CD8-positive, alpha-beta memory T cell (primary cell): ENCODE measurements at places on chromosomes 4 and X. TPM values are rescaled to one million over a fixed set of nuclear protein-coding genes. Genes with fewer than 3 reads are reported as not detected.

The ZNF711 gene
- total RNA-seq: 0.11 TPM

GRCh38 chr4:127145006-127145540 lies 487.7 kb upstream of the INTU start:
- H3K4me3 ChIP-seq: no peak overlapping the region
- no peaks in the 10 kb centered on the region for H3K27me3 ChIP-seq
- H3K36me3 ChIP-seq: no peaks in the 10 kb centered on the region
- no peak overlapping the region for H3K27ac ChIP-seq
- H3K4me1 ChIP-seq: no peaks in the 10 kb centered on the region
- no peak for DNase-seq

The TRIM75 gene
- not detected for total RNA-seq

The SRPX2 gene
- not detected for total RNA-seq

The DCAF12L2 gene
- total RNA-seq: not detected

GRCh38 chr4:179605196-179605595 lies 2163.0 kb upstream of the AGA start:
- no peak overlapping the region for H3K27ac ChIP-seq
- H3K4me1 ChIP-seq: no peaks in the 10 kb centered on the region
- H3K4me3 ChIP-seq: no peak overlapping the region

GRCh38 chrX:47503151-47503550 lies 20.1 kb upstream of the ZNF41 start:
- H3K4me1 ChIP-seq: no peaks in the 10 kb centered on the region
- H3K27ac ChIP-seq: no peak overlapping the region
- no peaks in the 10 kb centered on the region for H3K36me3 ChIP-seq
- no peak overlapping the region for H3K4me3 ChIP-seq
- H3K27me3 ChIP-seq: no peaks in the 10 kb centered on the region
- DNase-seq: no peak

DNA sequence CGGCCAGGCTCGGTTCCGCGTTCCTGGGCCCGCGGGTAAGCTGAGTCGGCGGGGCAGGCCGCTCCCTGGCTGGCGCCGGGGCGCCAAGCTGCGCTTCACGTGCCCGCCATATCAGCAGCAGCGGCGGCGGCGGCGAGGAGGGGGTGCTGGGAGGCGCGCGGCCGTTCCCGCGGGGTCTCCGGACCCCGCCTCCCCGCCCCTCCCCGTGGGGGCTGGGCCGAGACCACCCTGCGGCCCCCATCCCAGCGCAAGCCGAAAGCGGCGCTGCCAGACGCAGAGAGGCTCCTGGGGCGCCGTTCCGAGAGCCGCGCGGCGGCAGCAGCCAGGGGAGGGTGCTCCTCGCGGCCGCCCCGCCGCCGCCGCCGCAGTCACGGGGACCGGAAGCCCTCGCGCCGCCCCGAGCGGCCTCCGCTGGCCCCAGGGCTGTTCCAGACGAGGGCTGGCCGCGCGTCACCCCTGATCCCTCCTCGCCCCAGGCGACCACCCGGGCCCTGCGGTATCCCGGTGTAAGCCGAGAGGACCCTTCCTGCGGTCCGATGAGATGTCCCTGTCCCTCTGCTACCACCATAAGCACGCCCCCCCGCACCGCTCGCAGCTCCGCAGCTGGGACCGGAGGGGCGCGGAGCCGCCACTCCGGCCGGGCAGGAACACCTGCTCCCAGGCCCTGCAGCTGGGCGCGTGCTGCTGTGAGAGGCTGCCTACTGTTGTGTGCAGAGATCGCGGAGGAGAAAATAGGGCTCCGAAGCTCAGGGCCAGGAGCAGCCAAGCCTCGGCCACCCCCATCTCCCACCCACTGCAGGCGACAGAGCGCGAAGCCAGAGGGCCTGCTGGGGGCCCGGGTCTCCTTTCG lies 7.5 kb upstream of the BCOR start:
- H3K27me3 ChIP-seq: no peaks in the 10 kb centered on the region
- H3K36me3 ChIP-seq: no peaks in the 10 kb centered on the region
- peak overlapping the region; percentile 51 for H3K4me3 ChIP-seq
- DNase-seq: no peak
- peak overlapping the region; percentile 61 for H3K27ac ChIP-seq

The UGT2B17 gene
- not detected for total RNA-seq

DNA sequence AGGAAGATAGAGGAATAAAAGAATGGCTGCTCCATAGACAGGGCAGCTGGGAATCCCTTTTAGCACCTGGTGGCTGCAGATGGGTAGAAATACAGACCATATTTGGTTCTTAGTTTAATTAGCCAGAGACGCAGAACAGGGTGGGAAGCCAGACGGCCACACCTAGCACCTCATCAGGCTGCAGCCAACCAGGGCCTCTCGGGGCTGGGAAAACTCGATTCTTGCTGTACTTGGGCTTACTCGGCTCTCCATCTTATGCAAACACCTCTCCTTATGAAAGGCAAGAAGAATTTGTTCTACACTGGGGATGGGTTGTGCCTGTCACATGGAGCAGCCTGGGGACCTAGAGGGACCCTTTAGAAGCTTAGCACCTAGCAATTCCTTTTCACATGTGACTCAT lies 19.7 kb downstream of the IRAK1 start:
- DNase-seq: no peak
- no peaks in the 10 kb centered on the region for H3K27me3 ChIP-seq
- H3K4me3 ChIP-seq: no peak overlapping the region
- peaks cover 8% of the 10 kb centered on the region for H3K4me1 ChIP-seq

DNA sequence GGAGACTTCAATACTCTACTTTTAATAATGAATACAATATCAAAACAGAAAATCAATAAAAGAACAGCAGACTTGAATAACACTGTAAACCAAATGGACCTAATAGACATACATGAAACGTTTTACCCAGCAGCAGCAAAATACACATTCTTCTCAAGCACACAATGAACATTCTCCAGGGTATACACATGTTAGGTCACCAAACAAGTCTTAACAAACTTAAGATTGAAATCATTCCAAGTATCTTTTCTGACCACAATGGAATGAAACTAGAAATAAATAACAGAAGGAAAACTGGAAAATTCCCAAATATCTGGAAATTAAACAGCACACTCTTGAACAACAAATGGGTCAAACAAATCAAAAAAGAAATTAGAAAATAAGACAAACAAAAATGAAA lies 145.0 kb upstream of the CT83 start:
- H3K4me3 ChIP-seq: no peak overlapping the region
- no peak overlapping the region for H3K27ac ChIP-seq
- no peaks in the 10 kb centered on the region for H3K36me3 ChIP-seq
- DNase-seq: no peak
- no peaks in the 10 kb centered on the region for H3K4me1 ChIP-seq
- H3K27me3 ChIP-seq: no peaks in the 10 kb centered on the region

DNA sequence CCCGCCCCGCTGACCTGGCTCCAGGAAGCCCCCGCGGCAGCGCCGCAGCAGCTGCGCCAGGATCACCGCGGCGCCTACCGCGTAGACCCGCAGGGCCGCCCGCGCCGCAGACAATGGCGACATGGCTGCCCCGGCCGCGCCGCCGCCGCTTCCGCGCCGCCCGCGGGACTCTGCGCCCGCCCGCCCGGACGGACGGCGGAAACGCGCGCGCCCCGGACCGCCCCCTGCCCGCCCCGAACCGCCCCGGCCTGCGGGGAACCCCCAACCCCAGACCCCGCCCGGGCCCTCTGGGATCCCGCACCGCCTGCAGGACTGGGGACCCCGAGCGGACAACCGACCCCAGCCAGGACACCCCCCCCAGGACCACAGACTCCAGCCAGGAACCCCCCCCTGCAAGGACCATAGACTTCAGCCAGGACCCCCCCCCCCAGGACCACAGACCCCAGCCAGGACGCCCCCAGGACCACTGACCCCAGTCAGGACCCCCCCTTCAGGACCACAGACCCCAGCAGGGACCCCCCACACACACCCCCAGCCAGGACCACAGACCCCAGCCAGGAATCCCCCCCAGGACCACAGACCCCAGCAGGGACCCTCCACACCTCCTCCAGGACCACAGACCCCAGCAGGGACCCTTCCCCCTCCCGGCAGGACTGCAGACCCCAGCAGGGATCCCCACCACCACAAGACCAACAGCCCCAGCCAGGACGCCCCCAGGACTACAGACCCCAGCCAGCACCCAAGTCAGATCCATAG lies at the start of the genes DHRSX and ZBED1:
Gene DHRSX, minus strand, starts transcription at position 174 of the 756 bp plus-strand sequence. Its CDS starts 51 bp downstream, at position 123.
Gene ZBED1, minus strand, starts transcription at position 174 of the 756 bp plus-strand sequence. CDS start 10,257 bp downstream, outside the sequence.
- peaks cover 16% of the 10 kb centered on the region for H3K4me1 ChIP-seq
- H3K27ac ChIP-seq: peak within 1 kb of the TSS; percentile 49
- H3K4me3 ChIP-seq: peak within 1 kb of the TSS; percentile 64
- H3K36me3 ChIP-seq: no peaks in the 10 kb centered on the region

DNA sequence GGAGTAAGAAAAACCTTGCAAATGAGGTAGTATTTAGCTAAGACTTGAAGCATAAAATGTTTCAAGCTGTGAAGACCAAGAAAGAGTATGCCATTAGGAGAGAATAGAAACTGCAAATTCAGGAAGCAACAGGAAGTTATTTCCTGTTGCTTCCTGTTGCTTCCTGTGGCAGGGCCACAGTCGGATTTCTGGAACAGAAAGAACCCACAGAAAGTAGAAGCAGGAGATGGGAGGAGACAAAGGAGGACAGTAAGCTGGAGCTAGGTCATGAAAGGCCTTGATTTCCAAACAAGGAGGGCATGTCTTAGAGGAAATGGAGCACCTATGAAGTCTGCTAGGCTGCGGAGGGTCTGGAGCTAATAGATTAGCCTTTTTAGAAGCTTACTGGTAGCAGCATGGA lies 17.2 kb downstream of the ASB11 start:
- no peak overlapping the region for H3K4me3 ChIP-seq
- no peak overlapping the region for H3K27ac ChIP-seq
- no peak for DNase-seq
- no peaks in the 10 kb centered on the region for H3K36me3 ChIP-seq

The SPP1 gene
- total RNA-seq: 7.2 TPM

The CLTRN gene
- total RNA-seq: 0.61 TPM

The GPAT3 gene
- total RNA-seq: 5.4 TPM

- H3K36me3 ChIP-seq: no peaks in the 10 kb centered on the region
- H3K27ac ChIP-seq: no peak overlapping the region
- H3K4me3 ChIP-seq: no peak overlapping the region
- no peaks in the 10 kb centered on the region for H3K4me1 ChIP-seq
Observed at GRCh38 chr4:11495291-11495690, 66.6 kb upstream of the HS3ST1 start.

DNA sequence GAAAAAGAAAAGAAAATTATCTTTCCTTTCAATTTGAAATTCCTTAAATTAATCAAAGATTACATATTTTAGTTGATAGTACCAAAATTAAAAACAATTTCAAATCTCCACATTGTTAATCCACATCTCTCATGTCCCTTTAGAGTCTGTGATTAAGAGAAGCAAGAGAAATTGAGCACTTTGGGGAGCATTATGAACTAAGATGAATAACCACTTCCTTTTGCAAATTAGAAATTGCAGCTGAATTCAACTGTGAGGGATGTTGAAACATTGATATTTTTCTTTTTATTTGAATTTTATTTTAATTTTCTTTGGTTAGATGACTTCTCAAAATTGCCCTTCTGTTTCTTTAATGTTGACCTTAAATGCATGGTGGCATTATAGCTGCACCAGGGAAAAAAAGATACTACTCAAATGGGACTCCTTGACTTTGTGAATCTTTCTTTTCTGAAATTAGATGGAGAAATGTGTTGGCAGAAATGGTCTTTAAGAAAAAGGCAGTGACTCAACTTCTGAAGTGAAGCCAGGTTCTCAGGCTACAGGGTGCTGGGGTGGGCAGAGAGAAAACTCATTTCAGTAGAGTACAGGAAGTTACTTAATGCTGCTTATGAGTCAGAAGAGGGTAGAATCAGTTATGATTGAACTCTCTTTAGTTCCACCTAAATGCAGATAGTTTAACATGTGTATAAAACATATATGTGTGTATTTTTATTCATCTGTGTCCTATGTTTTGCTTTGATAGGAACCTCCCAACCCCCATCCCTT lies 92.0 kb upstream of the TNIP3 start:
- no peaks in the 10 kb centered on the region for H3K27me3 ChIP-seq
- no peak overlapping the region for H3K4me3 ChIP-seq
- DNase-seq: peak; percentile 71
- peaks cover 50% of the 10 kb centered on the region for H3K4me1 ChIP-seq
- H3K27ac ChIP-seq: no peak overlapping the region

DNA sequence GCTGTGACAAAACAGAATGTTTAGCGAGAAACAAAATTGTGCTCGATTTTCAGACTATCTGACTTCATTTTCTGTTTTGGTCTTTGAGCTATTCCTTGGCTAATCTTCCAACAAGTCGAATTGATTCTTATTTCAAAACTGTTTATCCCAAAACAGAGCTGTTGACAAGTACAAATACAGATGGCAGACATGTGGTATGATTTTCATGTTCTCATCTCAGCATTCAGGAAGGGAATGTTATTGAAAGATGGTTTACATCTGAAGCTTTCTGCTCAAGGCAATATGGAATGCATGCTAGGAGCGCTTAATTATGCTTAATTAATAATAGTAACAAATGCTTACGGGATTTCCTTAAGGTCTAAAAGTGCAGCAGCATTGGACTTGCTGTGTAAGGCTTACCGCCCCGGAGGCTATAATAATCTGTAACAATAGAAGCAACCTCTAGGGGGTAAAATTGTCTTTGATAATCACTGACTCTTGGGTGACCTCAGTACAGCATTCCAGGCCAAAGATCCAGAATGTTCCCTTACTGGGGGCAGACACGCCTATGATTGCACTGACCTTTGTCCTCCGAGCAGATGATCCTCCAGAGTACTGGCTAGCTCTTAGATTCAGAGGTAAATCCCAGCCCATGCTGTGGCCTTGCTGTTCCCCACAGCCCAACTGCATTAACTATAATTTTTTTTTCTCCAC lies 16.4 kb downstream of the LSM6 start:
- H3K36me3 ChIP-seq: peaks cover 9% of the 10 kb centered on the region
- no peak overlapping the region for H3K27ac ChIP-seq
- no peak overlapping the region for H3K4me3 ChIP-seq
- H3K4me1 ChIP-seq: no peaks in the 10 kb centered on the region
- no peak for DNase-seq

The PCDH19 gene
- total RNA-seq: not detected

DNA sequence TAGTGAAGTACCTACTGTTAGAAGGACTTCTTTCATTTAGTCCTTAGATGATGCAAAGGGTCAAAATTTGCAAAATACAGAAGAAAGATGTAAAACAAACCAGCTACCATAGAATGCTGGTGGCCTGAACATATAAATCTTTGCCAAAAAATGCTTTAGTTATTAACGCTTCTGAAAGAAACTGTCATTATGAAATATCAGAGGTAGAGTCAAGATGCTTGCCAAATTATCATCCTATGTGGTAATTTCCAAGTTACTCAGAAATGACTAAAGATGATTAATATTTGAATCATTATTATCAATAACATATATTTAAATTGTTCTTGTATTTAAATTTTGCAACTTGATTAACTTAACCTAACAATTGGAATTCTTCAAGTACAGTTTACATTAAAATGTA lies 588.4 kb upstream of the FAM241A start:
- no peaks in the 10 kb centered on the region for H3K36me3 ChIP-seq
- no peaks in the 10 kb centered on the region for H3K4me1 ChIP-seq
- DNase-seq: no peak
- no peak overlapping the region for H3K27ac ChIP-seq
- H3K27me3 ChIP-seq: no peaks in the 10 kb centered on the region
